ENCODE measurements at places on chromosomes 12 and 14. TPM values are rescaled to one million over a fixed set of nuclear protein-coding genes. Genes with fewer than 3 reads are reported as not detected.
A peak's percentile ranks its signal among the peaks of the same experiment; 100 is the strongest.

GRCh38 chr14:68932231-68932630, 46.9 kb downstream of the ACTN1 start:
- DNase-seq = no peak

- no peak for DNase-seq
Observed at GRCh38 chr14:100778526-100778882, 47.4 kb upstream of the MEG3 start.

- no peak for DNase-seq
Observed at GRCh38 chr14:52220924-52221811, 46.3 kb upstream of the PTGDR start.

DNA sequence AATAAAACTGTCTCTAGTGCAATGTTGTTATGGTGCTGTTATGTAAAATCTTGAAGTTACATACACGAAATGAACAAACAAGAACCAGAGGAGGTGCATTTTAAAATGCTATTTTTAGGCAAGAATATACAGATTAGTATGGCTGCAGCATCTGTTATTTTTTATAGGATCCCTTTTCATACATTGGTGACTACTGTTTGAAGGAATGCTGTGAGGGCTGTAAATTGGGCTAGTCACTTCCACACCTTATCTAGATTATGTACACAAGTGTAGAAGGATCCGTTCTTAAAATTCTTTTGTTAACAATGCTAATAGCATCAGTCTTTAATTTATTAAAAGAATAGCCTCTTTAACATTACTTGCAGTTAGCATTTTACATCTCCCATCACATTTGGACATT, 284.3 kb upstream of the MDGA2 start:
- no peak for DNase-seq

- no peak for DNase-seq
Observed at GRCh38 chr14:80271389-80271788, 60.1 kb upstream of the DIO2 start.

DNA sequence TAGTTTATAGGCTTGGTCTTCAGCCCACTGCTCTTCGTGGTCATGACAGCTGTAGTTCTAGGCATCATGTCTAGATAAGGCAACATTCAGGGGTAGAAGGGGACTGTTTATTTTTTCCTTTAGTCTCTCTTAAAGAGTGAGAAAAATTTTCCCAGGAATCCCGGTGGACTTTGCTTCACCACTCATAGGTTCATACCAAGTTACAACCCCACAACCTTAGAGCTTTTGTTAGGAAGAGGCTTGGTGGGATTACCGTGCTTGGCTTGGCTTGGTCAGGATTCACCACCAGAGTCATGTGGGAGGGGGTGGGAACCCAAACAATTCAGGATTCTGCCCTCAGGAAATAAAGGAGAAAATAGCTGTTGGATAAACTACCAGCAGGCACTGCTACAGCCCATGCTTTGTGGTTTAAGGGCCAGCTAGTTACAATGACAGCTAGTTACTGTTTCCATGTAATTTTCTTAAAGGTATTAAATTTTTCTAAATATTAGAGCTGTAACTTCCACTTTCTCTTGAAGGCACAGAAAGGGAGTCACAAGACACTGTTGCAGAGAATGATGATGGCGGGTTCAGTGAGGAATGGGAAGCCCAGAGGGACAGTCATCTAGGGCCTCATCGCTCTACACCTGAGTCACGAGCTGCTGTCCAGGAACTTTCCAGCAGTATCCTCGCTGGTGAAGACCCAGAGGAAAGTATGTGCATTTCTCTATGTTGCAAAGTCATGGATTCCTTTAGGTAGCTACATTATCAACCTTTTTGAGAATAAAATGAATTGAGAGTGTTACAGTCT, 25.9 kb upstream of the PAPLN start:
- no peak for DNase-seq

DNA sequence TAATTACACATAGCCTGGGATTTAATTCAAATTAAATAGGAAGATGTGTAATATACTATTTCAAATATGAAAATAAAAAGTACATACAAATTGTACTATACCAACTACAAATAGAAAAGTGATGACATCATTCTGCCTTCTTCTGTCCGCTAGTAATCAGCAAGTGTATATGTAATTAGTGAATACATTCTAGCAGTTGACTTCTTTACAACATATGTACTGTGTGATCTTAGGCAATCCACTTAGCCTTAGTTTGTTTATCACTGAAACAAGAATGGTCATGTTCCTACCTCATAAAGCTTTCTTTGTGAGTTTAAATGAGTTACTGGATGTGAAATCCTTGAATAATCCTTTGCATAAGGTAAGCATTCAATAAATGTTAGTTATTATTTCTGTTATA, 7.8 kb upstream of the LUM start:
- no peak for DNase-seq

- DNase-seq = no peak
Observed at GRCh38 chr14:78788467-78789360, 618.5 kb downstream of the NRXN3 start.

GRCh38 chr14:56138928-56139327, 20.7 kb downstream of the PELI2 start:
- no peak for DNase-seq

DNA sequence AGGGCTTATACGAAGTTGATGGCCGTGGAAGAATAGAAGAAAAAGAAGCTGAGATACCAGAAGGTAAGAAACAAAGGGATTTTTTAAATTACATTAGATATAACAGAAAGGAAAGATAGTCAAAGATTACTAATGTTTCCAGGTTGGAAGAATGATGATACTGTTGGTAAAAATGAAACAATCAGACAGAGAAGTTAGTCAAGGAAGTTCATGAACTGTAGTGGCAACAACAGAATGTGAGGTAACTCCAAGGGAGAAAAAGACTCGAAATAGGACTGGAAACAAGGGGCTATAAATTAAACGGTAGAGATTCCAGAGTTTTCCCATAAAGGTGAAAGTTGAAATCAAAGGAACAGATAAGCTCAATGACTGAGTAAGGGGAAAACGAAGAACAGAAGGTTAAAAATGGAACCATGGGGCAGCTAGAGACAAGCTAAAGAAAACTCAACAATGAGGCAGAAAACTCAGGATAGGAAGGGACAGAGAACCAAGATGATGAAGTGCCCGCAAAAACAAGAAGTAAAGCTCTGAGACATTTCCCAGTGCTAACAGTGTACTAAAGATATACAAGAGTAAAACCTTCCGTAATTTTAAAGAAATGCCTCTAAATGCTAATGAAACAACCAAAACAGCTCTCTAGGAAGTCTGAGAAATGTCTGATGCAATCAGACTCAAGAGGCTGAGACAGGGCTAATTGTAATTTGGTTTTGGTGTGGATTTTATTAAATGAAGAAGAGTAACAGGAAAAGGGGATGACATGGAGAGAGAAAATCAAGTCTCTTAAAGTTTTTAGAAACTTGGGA, 70.0 kb downstream of the PPP2R5E start:
- no peak for DNase-seq

- peak; percentile 88 for DNase-seq
Observed at GRCh38 chr12:94186278-94187241, 38.2 kb downstream of the PLXNC1 start.

DNA sequence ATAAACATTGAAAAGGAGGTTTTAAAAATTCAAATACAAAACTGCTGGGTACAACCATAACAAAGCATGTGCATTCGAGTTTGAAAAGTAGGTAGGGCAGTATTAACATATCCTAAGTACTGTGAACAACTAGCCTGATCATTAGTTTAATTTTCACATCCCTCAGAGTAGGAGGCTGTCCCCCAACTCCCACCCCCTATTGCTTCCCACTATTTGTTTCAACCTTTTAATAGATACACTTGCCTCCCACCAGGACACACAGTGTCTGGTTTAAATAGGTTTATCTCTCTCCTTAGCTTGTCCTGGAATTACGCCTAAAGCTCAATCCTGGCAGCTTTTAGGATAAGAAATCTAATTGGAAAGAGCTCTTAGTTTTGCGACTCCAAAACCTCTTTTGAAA, 2.1 kb downstream of the TAOK3 start:
- no peak for DNase-seq

DNA sequence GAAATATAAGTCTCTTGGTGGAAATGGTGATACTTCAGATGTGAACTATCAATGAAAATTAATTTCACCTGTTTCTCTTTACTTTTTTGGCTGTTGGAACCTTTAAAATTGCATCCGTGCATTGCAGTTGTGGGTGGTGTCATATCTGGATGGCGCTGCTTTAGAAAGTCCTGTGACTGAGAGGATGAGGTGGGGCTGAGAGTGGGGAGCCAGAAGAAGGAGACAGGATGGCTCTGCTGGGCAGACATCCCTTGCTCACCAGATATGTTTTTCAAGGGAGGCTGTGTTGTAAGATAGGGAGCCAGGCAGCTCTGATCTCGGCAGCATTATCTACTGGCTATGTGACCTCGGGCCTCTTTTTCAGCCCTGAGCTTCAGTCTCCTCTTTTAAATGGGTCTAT, 12.7 kb downstream of the ASB2 start:
- no peak for DNase-seq

GRCh38 chr12:108317308-108318234, 21.5 kb downstream of the CMKLR1 start:
- no peak for DNase-seq

DNA sequence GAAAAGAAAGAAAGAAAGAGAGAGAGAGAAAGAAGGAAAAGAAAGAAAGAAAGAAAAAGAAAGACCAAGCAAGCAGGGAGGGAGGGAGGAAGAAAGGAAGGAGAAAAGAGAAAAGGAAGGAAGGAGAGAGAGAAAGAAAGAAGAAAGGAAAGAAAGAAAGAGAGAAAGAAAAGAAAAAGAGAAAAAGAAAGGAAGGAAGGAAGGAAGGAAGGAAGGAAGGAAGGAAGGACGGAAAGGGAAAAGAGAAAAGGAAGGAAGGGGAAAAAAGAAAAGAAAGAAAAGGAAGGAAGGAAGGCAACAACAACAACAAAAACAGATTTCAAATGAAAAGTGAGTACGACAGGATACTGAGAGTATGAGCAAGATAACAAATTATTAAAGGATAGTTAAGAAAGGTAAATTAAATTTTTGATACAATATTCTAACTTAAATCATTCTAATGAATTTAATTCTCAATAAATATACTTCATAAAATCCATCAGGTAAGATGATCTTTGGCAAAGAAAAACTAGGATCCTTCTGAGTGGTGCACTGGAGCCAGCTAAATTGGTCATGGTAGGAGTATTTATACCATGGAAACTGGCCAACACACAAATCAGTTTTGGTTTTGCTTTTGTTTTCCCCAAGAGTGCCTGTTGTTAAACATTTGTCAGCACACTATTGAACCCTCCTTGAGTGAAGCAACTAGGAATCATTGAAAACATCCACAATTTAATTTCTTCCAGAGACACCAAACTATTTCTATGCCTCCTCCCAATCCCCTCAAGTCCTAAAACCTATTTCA, 56.1 kb upstream of the DYRK2 start:
- DNase-seq = no peak

- no peak for DNase-seq
Observed at GRCh38 chr12:52436000-52436827, 2.0 kb upstream of the KRT75 start.

DNA sequence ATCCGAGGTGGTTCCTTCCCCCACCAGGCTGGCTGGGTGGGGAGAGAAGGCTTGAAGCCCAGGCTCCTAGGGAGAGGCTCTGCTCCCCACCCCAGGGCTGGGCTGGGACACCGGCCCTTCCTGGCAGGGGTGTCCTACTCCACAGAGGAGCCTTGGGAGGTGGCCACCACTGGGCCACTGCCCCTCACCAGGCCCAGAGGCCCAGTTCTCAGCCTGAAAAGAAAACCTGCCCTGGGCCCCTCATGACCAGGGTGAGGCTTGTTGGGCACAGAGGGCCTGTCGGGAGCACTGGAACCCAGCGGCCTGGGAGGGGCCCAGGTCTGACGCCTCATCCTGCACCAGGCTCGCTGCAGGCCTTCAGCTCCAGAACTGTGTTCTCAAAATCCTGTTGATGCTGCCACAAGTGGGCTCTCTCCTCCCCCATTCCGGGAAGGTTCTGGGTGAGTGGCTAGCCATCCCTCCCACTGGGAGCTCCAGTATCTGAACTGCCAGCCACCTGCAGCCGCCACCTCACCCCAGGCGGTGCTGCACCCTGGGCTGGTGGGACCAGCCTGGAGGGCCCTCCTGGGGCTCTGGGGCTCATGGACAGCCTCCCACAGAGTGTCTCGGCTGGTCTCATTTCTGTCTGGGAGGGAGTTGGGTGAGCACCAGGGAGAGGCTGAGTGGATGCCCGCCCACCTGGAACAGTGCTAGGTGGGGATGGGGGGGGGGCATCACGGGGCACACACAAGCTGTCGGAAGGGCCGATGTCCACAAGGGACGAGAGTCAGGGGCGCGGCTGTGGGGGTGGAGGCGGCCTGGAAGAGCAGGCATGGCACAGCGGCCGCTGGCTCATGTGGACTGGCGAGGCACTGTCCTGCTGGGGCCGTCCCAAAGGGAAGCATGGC, 11.8 kb downstream of the BAG5 start:
- DNase-seq = no peak

DNA sequence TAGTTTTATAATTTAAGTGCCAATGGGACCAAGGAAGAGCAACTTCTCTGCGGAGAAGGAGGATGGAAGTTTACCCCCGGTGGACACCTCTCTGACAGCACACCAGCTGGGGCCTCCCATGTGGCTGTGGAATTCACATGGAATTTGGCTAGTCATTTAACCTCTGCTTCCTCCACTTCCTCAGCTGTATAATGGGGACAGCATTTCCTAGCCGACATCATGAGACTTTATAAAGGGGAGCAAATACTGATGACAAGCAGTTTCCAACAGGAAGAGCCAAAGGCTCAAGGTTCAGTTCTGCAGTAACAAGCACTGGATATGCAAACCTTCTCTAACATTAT, 7.5 kb downstream of the DUSP6 start:
- no peak for DNase-seq

GRCh38 chr12:2168808-2169207, 116.0 kb downstream of the CACNA1C start:
- no peak for DNase-seq

The HCAR1 gene
- 1.4 TPM for total RNA-seq

The CLEC12A gene
- 2.0 TPM for total RNA-seq

The PRH2 gene
- not detected for total RNA-seq

The PPP1R36 gene
- total RNA-seq = 2.5 TPM

The IL23A gene
- total RNA-seq = not detected

The PRICKLE1 gene
- total RNA-seq = 100 TPM

The KRT78 gene
- total RNA-seq = not detected

The ZFHX2 gene
- 7.4 TPM for total RNA-seq

The APOF gene
- not detected for total RNA-seq

The FOXG1 gene
- total RNA-seq = 0.09 TPM
